ENCODE measurements at places on chromosomes 6 and 20.

- DNase-seq, result peak; percentile 92
Measured at GRCh38 chr6:138970856-138971425, 17.1 kb downstream of the REPS1 start.

- no peak for DNase-seq
Measured at GRCh38 chr20:4147319-4147718, 132.0 kb upstream of the RNF24 start.

DNA sequence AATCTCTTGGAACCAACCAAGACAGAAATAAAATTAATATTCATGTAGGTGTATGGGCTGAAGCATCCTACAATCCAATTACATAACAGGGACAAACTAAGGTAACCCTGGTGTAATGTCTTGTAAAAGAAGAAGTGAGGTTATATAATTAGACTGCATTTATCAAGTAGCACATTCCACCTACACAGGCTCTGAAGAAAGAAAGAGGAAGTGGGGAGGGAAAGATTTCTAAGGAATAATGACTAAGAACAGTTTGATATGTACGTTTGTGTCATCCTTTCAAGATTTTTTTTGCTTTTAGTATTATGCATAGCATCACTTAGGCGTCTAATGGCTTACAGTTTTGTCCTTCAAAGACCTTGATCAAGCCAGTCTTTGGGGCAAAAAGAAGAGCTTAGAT lies 139.7 kb downstream of the PLCB1 start:
- no peak for DNase-seq

DNA sequence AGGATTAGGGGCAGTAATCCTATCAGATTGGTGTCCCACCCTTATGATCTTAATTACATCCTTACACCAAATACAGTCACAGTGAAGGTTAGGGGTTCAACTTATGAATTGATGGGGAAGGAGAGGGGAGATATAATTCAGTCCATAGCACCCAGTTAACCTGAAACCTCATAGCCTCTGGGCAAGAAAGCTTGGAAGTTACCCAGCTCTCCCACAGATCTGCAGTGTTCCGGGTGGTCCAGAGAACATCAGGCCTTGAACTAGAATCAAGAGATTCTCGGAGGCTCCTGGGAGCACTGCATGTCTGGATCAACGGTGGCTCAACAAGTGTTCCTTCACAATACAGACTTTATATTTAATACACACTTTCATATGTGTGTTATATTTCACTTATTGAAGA lies 392.6 kb upstream of the MARCKS start:
- no peak for DNase-seq

GRCh38 chr6:150301846-150302519 lies 66.8 kb upstream of the IYD start:
- DNase-seq, result peak; percentile 67

GRCh38 chr6:125945378-125946141 lies 11.0 kb upstream of the HINT3 start:
- peak; percentile 58 for DNase-seq

- no peak for DNase-seq
Measured at GRCh38 chr6:127367023-127367375, 23.6 kb upstream of the ECHDC1 start.

DNA sequence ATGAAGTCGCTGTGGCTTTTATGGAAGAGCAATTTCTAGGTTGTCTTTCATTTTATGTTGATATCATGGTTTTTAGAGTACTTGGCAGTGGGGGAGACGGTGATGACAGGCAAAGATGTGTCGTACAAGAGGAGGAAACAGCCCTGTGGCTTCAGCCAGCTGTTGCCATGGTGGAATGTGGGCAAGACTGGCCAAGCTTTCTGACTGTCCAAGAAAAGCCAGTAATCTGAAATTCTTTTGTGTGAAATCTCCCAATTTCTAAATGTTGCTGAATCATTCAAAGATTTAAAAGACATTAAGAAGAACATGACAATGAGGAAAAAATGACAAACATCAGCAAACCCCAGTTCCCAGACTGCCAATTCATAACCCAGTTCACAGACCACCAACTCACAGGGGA lies 23.1 kb downstream of the PFDN4 start:
- DNase-seq, result peak; percentile 60

DNA sequence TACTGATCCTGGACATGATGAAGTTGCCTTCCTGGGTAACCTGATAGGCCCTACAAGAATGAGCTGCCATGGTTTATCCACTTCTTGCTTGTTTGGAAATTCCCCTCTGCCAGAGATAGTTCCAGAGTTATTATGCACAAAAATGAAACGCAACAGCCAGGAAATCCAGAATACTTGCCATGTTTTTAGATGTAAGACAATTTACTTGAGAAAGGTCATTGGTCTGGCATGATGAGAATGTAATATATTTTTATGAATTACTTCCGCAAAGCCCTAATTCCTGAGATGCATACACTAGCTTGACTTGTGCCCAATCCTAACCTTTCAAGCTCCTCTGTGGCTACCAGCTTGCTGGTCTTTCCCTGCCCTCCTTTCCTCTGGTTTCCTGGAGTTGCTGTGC lies 27.9 kb upstream of the NT5E start:
- peak; percentile 79 for DNase-seq

- DNase-seq, result no peak
Measured at GRCh38 chr6:104527311-104527710, 332.4 kb downstream of the HACE1 start.

DNA sequence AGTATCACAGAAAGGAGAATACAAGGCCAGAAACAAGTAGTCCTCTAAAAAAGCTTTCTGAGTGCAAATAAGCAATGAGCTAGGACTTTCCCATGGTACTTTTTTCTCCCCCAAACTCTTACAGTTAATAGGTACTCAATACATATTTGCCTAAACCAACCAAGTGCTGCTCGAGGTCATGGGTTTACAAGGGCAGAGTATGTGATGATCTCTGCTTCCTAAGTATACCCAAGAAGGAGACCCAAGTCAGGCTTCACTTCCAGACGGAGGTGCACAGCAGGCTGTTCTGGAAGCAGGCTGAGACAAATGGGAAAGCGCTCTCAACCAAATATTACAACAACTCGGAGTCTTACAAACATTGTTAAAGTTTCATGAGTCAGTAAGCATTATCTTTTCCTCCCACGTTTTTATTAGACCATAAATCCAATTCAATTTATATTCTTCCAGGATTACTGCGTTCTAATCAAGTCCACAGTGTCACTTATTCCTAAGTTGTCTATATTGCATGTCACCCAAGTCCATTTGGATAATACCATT lies 8.1 kb downstream of the FYN start:
- DNase-seq, result no peak

DNA sequence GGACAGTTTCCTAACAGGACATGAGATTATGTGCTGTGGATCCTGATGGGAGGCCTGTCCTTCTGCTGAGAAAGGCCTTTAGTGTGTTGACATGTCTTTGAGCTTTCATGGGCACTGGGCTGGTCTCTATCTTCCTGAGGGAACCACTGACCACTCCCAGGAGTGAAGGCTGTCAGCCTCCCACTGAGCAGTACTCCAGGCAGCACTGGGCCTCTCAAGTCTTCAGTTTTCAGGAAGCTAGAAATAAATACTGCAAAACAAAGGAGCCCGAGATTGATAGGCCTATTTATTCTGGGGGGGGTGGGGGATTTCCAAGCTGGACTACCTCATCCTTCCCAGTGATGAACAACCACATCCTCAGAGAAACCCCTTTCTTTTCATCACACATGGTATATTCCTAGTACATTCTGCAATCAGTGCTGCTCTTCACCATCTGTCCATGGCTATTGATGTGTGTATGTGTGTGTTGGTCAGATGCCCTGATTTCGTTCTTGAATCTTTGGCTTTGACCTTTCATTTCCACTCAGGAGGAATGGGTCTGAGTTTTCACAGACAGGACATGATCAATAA lies 180.9 kb upstream of the SPTLC3 start:
- DNase-seq, result no peak

GRCh38 chr6:96522465-96523009 lies 931 bp downstream of the UFL1 start:
- peak; percentile 1 for DNase-seq

DNA sequence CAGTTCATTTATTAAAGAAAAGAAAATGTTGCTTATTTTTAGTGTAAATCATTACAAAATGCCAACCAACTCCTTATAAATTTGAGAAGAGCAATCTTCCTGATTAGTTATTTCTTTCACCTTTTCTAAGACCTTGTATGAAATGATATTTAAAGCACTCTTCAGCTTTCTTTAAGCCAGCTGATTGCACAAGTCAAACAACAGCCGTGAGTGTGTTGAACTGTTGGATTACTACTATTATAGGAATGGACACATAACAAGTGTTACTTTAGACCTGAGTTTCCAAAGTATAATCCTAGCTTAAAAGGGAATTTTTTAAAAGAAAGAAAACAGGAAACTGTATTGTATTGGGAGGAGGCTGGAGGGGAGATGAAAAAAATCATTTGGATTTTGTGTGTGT lies 26.8 kb upstream of the GLP1R start:
- DNase-seq, result no peak

DNA sequence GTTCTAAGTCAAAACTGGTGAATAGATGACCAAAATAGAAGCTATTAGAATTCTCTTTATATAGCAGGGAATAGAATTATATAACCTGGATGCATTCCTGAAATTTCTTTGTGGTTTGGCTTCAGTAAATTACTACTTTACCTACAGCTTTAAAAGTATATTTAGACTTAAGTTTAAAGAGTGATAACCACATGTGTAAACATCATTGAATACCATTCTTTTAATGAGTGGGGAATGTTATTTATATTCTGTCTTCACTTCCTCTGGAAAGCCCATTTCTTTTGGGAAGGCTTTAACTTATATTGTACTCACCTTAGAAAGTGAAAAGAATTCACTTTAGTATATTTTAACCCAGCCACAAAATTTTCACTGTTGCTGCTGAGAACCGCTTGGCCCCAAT lies 39.1 kb downstream of the PLEKHG1 start:
- DNase-seq, result no peak

DNA sequence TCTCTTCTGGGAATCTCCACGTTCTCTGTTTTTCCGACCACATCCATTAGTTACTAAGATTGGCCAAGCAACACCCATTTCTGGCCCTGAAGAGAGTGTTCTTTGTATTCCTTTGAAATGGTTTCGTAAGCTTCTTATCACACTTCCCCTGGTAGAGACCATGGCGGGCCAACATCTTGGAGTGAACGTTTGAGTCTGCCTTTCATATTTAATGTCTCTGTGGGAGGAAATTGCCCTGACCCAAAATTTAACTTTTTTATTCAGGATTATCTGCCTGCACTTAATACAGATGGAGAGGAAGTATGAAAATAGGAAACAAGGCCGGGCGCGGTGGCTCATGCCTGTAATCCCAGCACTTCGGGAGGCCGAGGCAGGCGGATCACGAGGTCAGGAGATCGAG lies 177.0 kb upstream of the SNX9 start:
- no peak for DNase-seq

DNA sequence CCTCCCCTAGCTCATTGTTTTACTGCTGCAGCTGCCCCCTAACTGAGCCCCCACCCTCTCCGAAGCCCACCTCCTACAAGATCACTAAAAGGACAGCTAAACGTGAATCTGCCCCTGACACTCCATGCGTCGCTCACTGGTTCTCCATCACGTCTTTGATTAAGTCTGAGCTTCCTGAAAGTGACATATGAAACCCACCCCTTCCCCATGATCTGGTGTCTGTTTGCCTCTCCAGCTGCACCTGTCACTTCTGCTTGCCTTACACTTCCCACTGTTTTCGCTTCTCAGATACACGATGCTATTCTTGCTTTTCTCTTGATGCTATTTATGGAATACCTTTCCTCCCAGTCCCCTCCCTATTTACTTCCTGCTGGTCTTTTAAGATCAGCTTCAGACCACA lies 8.0 kb upstream of the PERP start:
- no peak for DNase-seq

- DNase-seq, result no peak
Measured at GRCh38 chr6:7680393-7681075, 45.4 kb upstream of the BMP6 start.

GRCh38 chr6:32956176-32956575 lies 3.3 kb upstream of the HLA-DMA start:
- no peak for DNase-seq

GRCh38 chr6:89045011-89045387 lies 35.6 kb upstream of the PNRC1 start:
- no peak for DNase-seq

GRCh38 chr20:63216849-63217471 lies 1.0 kb upstream of the YTHDF1 start:
- DNase-seq, result no peak

DNA sequence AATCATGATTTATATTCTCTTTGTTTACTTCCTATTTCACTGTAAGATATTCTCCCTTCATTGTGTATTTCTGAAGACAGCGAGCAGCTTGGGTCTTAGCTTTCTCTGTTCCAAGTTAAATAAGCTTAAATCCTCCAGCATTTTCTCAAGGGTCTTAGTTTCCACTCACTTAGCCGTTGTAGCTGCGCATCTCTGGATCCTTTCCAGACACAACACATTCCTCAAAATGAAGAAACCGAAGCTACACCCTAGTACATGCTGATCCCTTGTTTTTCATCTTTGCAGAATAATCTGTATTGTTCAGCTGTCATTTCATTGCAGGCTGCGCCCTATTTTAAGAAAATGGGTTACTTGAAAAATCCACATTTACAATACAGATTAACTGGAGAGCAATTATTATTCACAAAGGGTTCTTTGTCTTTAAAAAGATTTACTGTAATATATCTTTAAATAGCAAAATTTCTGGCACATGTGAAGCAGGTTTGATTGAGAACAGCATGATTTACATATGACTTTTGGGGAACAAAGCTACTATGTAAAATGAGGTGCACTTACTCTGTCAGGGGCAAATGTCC lies 375.8 kb downstream of the QKI start:
- peak; percentile 79 for DNase-seq

GRCh38 chr20:25116739-25117458 lies 35.0 kb upstream of the VSX1 start:
- DNase-seq, result no peak

GRCh38 chr6:34772940-34773339 lies 15.6 kb downstream of the SNRPC start:
- no peak for DNase-seq

DNA sequence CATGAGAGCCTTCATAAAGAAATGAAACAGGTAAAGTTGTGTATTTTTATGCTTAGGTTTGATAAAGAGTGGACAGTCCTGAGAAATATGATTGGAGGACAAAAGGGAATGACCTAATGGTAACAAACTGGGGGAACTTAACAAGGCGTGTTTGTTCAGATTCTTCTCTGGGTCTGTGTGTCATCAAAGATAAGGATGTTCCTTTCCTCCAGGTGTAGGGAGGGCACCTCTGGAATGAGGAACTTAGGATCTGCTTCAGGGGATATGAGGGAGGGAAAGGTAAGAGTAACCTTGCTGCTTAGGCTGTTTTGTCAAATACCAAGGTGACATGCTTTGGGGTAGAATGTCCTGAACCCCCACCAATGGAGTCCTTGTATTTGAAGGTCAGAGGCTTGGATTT lies 291.9 kb downstream of the KCNQ5 start:
- no peak for DNase-seq

- DNase-seq, result no peak
Measured at GRCh38 chr20:16433293-16433580, 140.0 kb downstream of the KIF16B start.

Data from fibroblast of skin of scalp (primary cell).